GM06990 (cell line): ENCODE measurements at places on chromosomes 2 and 18.

GRCh38 chr18:50142441-50143120, 52.4 kb downstream of the MYO5B start:
- no peak for DNase-seq

DNA sequence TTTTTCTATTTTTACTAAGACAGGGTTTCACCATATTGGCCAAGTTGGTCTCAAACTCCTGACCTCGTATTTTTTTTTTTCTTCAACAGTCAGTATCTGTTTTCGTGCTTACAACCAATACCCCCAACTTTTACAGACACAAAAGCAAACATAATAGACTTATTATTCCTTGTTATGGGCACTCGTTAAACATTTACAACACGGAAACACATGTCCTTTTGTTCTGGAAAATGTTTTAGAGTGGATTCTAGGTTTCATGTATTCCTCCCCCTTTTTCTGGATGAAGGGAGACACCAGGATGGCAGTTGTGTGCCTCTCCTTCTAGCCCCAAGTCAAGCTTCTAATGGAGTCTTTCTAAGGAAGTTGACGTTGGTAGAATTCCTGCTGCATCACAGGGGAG, 88.8 kb downstream of the CD226 start:
- DNase-seq, result no peak

- no peak for DNase-seq
These were observed 2.9 kb upstream of the MRPL44 start for GRCh38 chr2:223954401-223954800.

GRCh38 chr2:32478889-32479620, 122.2 kb downstream of the BIRC6 start:
- DNase-seq, result no peak

DNA sequence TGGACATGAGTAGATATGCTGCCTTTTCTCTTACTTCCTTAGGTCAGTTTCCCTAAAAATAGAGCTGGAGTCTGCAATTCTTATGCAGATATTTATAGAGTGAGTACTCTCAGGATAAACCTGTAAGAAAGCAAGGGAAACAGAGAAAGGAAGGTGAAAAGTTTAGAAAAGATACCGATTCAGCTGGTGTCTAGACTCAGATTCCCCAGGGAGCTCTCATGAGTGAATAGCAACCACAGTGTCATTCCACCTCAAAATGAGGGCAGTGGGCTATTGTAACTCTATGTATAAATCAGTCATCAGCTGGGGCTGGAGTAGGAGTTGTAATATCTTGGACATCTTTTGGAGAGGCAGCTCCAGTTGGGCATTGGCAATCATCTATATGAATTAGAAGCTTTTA, 1485.1 kb upstream of the TMEFF2 start:
- DNase-seq, result no peak

- DNase-seq, result no peak
These were observed 37.2 kb upstream of the STAT1 start for GRCh38 chr2:191051177-191051576.

- DNase-seq, result no peak
These were observed 89.4 kb upstream of the TACR1 start for GRCh38 chr2:75288760-75289159.

- DNase-seq, result no peak
These were observed 255.8 kb upstream of the SLC14A2 start for GRCh38 chr18:45359275-45360009.

- no peak for DNase-seq
These were observed 344.5 kb upstream of the ID2 start for GRCh38 chr2:8337321-8337720.

GRCh38 chr2:236720974-236721540, 151.4 kb downstream of the ACKR3 start:
- no peak for DNase-seq

GRCh38 chr2:73203055-73203681, 794 bp downstream of the NOTO start:
- no peak for DNase-seq

DNA sequence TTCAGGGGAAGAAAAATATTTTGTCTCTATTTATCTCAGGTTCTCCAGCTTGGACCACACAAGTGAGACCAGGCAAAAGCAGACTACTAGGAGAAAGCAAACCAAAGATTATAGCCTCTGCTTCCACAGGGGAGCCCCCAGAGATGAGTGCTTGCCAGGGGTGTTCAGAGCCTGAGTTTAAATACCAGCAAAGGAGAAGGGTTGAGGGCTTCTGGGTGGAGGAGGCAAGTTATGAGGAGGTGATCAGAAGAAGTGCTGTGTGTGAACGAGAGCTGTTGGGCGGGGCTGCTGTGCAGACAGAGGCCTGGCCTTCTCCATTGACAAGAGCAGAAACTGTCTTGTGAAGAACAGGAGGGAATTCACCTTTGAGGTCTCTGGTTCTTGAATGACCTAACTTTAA, 32.8 kb upstream of the PXDN start:
- no peak for DNase-seq

GRCh38 chr18:48949050-48949605, 1.6 kb downstream of the SMAD7 start:
- DNase-seq, result peak; percentile 52

DNA sequence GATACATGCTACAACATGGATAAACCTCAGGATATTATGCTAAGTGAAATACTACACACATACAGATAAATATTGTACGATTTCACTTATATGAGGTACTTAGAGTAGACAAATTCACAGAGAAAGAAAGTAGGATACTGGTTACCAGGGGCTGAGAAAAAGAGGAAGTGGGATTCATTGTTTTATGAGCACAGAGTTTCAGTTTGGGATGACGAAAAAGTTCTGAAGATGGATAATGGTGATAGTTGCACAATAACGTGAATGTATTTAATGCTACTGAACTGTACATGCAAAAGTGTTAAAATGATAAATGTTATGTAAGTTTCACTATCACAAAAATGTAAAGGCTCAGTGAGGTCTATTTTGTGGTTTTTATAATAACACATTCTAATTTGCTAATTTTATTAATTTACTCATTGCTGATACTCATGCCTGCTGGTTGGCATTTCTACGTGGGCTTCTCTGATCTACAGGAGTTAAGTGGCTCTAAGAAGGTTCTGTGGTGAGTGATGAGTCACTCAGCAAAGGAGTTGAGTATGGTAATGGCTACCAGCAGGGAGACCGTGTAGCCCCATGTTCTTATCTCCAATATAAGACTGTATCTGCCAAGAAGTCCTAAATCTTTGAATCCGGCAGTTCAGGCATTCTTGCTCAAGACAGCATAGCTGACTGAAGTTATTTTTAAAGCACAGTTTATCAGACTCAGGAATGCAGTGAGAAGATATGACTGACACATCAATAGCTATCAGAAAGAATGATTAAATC, 41.1 kb downstream of the UPP2 start:
- no peak for DNase-seq

DNA sequence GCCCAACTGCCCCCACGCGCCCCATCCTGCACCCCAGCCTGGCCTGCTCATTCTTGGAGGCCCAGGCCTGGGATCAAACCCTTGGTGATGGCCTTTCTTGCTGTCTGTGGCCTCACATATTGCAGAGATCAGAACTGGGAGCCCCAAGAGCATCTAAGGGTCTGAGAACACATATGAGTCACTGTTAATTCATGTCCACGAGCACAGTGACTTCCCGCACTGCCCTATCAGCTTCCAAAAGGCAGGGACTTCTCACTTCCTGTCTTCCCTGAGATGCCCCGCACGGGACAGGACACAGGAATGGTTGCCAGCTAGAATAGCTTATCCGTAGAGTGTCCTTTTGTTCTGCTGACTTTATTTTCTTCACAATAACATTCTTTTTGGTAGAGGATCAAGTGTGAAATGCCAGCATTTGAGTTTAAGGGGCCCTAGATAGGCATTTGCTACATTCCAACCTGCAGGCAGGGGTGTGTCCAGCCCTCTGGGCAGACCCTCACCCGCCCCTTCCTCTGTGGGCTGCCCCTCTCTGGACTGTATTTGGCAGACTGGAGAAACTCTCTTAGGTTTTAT, 21.1 kb upstream of the CELF4 start:
- no peak for DNase-seq

DNA sequence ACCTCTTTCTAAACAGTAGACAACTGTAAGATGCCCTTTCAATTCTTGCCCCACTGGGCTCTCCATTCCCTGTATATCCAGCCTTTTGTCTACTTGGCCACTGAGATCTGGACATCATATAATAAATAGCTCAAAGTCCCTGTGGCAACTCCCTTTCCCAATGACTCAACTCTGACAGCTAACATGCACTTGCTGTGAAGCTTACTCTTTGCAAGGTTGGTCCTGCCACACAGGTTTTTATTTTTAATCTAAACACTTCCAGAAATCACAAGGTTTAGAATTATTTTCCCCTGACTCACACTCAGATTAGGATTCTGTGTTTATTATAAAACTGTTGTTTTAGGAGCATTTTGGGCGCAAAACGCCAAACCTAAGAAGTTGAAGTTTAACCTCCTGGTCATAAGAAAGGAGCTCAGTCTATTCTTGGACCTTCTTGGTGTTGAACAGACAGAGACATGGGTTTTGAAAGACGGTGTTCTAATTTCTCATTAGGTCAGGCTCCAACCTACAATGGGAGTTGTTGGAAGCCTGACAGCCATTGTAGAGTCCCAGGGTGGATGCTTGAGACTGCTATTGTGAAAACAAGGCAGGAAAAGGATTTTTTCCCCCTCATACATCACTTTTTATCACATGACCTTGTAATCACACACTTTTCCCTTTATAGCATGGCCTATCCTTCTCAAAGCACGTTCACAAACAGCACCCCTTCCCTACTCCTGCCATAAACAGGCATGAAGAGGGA, 124.7 kb upstream of the SERPINE2 start:
- no peak for DNase-seq

GRCh38 chr18:57802213-57803102, 657 bp downstream of the ATP8B1 start:
- DNase-seq, result peak; percentile 17

DNA sequence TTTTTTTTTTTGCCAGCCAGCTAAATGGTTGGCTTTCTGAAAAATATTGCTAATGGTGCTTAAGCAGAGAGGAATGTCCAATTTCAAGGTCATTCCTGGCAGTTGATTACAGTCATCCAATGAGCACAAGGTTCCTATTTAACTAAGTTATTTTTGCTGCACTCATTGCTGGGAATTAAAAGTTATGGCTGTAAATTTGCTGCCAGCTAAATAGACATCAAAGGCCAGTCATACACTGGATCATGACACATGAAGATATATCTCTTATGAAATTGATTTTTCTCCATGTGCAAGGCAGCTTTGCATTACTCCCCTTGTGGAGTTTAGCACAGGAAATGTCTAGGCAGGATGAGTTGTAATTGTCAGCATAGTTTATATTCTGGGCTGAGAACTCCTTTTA, 1898.4 kb upstream of the CELF4 start:
- no peak for DNase-seq

GRCh38 chr2:100544911-100545596, 17.7 kb upstream of the PDCL3 start:
- no peak for DNase-seq

- DNase-seq, result no peak
These were observed 393.5 kb downstream of the RAD51AP2 start for GRCh38 chr2:17124575-17125318.

DNA sequence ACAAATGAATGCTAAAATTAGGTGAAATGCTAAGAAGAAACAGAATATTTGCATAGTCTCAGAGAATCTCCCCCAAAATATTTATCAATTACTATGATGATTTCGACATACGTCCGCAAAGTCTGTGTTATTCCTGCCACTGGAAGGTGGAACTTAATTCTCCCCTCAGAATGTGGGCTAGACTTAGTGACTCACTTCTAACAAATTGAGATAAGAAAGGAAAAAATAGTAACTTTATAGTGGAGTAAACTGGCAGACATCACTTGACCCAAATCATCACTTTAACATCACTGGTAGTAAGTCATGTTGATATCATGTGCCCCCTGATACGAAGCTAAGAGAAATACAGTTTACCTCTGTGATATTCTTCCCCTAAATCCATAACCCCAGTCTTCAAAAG, 23.5 kb downstream of the HADHB start:
- no peak for DNase-seq

- DNase-seq, result no peak
These were observed 172.7 kb upstream of the SERPINE2 start for GRCh38 chr2:224211791-224212190.

GRCh38 chr2:100819370-100820272, at the start of gene NPAS2:
TSS of gene NPAS2 (plus strand) at chr2:100820139. CDS start at chr2:100904755, 84,616 bp downstream.
- DNase-seq, result no peak

DNA sequence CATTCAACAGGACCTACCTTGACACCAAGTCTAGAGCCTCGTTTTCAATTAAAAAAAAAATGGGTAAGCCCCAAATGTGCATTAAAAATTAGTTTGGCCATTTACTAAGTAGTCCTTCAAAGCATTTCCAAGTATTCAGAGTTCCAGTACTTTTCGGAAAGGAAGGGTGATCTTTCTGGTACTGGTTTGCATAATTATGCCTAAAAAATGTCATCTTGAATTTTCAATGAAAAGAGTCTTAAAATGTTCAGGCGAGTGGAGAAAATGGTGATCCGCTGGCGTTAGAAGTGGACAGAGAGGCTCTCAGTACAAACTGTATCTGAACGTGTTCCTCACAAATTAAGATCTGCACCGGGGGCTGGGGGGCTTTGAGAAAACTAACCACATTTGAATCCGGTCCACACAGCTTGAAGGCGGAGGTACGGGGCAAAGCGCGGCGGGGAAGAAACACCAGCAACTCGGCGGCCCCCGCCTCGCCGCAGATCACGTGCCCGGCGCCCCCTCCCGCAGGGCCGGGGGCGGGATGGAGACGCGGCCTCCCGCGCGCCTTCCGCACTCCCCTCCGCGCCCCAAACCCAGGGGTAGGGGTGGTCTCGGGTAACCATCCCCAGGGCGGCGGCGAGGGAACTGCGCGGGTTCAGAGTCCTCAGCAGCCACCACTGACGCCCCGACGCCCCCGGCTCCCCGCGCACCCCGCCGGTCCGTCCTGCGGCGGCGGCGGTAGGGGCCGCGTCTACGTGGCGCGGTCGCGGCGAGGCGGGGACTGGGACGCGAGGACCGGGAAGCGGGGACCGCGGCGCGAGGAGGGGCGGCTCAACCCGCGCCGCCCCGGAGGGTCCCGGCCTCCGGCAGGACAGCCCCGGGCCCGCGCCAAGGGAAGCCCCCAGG, 564 bp downstream of the LPIN2 start:
- DNase-seq, result no peak

GRCh38 chr2:230941202-230942180, 16.4 kb upstream of the GPR55 start:
- no peak for DNase-seq

GRCh38 chr2:134718023-134718816, 580 bp downstream of the TMEM163 start:
- DNase-seq, result no peak

GRCh38 chr2:158394453-158394852, 62.1 kb downstream of the CCDC148 start:
- no peak for DNase-seq

DNA sequence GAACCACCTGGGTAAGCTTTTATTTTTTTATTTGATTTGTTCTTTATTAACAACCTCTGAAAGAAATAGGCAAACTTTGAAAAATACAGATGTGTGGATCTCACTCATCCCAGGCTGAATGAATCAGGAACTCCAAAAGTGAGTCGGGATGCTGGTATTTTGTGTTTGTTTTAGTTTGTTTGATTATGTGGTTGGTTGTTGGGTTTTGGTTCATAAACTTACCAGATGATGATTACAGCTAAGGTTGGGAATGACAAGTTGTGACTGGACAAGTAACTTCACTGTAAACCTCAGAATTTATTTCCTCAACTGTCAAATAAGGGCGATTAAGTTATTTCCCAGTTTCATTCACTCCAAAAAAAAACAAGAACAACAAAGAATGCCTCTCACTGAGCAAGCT, 80.5 kb upstream of the KIF5C start:
- DNase-seq, result no peak
